IMR-90 (cell line): ENCODE measurements at places on chromosomes 12 and 14. TPM values are rescaled to one million over a fixed set of nuclear protein-coding genes. Genes with fewer than 3 reads are reported as not detected.

PRKD1 gene
- 12.8 and 12.9 TPM in 2 replicates for total RNA-seq

DNA sequence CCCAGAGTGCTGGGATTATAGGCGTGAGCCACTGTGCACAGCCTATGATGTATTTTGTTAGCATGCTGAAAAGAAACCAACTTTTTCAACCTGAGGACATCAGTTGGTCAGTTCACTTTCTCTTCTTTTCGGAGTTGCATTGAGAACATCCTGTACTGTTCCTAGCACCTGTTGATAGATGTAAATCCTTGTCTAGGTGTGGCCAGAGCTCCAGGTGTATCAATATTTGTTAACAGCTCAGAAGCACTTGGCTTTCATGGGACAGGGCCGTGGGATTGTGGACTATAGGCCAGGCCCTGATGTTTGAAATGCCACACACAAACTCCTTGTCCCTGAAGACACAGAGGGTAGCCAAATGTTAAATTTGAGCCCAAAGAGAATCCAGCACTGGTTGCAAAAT, 14.9 kb downstream of the HCAR2 start:
- no peaks in the 10 kb centered on the region for H3K27me3 ChIP-seq
- no peaks in the 10 kb centered on the region for H3K36me3 ChIP-seq
- H3K4me3 ChIP-seq, result no peak overlapping the region
- no peak overlapping the region for H3K27ac ChIP-seq
- H3K4me1 ChIP-seq, result no peaks in the 10 kb centered on the region

DNA sequence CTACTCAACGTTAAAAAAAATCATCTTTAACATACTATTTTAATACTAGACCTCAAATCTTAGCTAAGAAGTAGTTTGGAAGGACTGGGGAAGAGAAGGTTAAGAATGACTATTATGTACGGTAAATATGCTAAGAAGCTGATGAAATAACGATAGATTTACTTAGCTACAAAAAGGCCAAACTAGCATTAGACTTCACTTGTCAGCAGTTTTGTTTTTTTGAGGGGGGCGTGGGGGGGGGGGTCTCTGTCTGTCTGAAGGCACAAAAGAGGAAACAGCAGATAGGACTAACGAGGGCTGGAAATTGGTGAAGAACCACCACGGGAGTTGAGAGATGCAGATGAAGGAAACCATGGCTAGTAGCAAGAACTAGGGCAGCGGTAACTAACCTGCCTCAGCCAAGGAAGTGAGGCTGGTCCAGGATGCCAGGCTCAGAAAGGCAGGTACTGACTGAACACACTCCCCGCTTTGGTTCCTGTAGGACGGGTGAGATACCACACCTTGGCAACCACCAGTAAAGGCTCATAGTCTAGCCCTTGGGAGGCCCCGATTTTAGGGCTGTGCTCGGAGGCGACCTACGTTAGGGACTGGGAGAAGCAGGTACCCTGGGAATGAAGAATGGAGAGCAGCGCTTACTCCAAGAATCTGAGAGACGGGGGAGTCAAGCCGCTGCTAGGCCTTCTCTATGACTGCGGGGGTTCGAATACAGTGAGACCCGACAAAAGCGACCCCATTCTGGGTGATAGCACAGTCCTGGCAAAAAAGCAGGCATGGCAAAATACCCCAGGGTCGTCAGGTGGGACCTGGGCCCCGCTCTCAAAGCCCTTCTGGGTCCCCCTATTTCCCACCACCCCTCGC, 675 bp downstream of the NEDD8 start:
- peaks cover 9% of the 10 kb centered on the region for H3K36me3 ChIP-seq
- no peak for DNase-seq
- H3K4me1 ChIP-seq, result peaks cover 8% of the 10 kb centered on the region
- H3K27me3 ChIP-seq, result no peaks in the 10 kb centered on the region
- H3K27ac ChIP-seq, result peak overlapping the region; percentile 91

OAS2 gene
- total RNA-seq, result under 0.01 TPM in 1 of 2 replicates, not detected in the other

PKP2 gene
- 0.18 and 0.28 TPM in 2 replicates for total RNA-seq

KCNA1 gene
- total RNA-seq, result not detected in 2 replicates

KLRK1 gene
- not detected in 2 replicates for total RNA-seq

ACYP1 gene
- total RNA-seq, result 4.1 and 6.9 TPM in 2 replicates

DNA sequence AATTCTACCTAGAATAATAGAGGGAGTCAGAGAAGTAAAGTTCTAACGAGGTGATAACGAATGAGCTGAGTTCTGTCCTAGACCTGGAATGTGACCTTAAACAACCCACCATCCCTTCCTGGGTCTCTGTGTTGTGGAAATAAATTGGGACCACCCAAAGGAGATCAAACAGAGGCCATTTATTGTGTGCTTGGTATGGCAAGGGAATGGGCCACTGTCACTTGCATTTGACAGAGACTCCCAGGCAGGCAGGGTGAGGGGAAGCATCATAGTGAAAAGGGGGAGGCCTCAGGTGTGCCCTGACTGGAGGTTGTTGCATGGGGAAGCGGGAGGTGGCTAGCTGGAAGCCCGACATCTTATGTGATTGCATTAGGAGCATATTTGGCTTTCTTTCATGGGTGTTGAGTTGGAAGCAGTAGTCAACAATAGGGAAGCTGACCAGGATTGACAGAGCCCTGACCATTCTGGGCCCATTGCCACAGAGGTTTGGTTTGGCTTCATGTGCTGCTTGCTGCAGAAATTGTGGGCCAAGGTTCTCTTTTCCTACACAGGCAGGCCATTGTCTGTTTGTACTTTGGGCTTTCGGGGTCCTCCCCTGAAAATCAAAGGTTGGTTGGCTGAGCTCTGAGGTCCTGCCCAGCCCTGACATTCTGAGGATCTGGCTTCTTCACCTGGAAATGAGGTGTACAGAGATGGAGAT, 17.6 kb upstream of the FAM181A start:
- H3K4me3 ChIP-seq, result no peak overlapping the region
- peaks cover 5% of the 10 kb centered on the region; the same call in 1 of the 2 replicates for H3K27me3 ChIP-seq
- no peaks in the 10 kb centered on the region for H3K4me1 ChIP-seq
- H3K36me3 ChIP-seq, result no peaks in the 10 kb centered on the region
- no peak for DNase-seq

- H3K4me3 ChIP-seq, result no peak overlapping the region
- no peak for DNase-seq
- H3K27ac ChIP-seq, result no peak overlapping the region
- peaks cover 5% of the 10 kb centered on the region; the same call in 1 of the 2 replicates for H3K4me1 ChIP-seq
- peaks cover 14% of the 10 kb centered on the region; the same call in 1 of the 2 replicates for H3K27me3 ChIP-seq
Measured at GRCh38 chr12:109739747-109740693, 26.4 kb downstream of the FAM222A start.

DNA sequence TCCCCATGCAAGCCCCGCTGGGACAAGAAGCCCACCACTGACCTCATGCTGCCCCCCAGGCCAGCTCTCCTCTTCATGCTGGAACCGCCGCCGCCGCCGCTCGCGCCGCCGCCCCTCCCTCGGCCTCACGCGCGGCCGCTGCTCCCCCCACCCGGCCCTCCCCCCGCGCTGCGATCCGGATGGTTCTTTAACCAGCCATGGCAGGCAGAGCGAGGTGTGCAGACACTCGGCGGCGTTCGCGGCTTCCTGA, at the start of gene DCAF5:
DCAF5 (minus strand) TSS at position 218 of the 250 bp plus-strand sequence; CDS start at position 77, 141 bp downstream.
- H3K4me1 ChIP-seq, result peaks cover 8% of the 10 kb centered on the region
- H3K36me3 ChIP-seq, result peaks cover 2% of the 10 kb centered on the region; the same call in 1 of the 2 replicates
- peak within 1 kb of the TSS; percentile 95 for H3K27ac ChIP-seq
- H3K27me3 ChIP-seq, result no peaks in the 10 kb centered on the region
- DNase-seq, result no peak
- peak within 1 kb of the TSS; percentile 88 for H3K4me3 ChIP-seq

- no peak overlapping the region for H3K4me3 ChIP-seq
- H3K27ac ChIP-seq, result no peak overlapping the region
- H3K36me3 ChIP-seq, result peaks cover 25% of the 10 kb centered on the region
- H3K4me1 ChIP-seq, result peaks cover 8% of the 10 kb centered on the region
- H3K27me3 ChIP-seq, result no peaks in the 10 kb centered on the region
- DNase-seq, result no peak
Measured at GRCh38 chr12:115988212-115988611, 289.3 kb downstream of the MED13L start.
